ENCODE measurements at places on chromosomes 7 and 10.

- no peak for DNase-seq
Measured at GRCh38 chr10:124414076-124414475, 4.6 kb downstream of the OAT start.

DNA sequence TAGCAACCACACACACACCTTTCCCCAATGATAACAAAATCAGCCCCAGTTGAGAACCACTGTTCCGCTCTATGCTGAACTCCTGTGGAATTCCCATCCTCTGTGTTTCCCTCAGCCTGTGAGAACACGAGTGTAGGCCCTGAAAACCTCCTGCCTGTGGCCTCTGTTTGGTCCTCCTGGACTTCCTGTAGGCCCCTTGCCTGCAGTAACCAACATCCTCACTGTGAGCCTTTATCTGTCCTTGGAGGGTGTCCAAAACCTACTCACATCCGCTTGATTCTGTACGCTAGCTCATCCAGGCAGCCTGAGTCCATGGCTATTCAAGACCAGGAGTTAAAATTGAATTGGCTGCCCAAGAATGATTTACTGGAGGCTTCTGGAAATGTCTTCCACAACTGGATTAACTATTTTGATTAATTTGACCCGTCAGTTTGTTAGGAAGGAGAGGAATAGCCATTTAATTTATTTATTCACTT lies 149.8 kb downstream of the AKR1D1 start:
- no peak for DNase-seq

GRCh38 chr10:7717767-7718166 lies 14.7 kb downstream of the ITIH2 start:
- no peak for DNase-seq

GRCh38 chr10:44948642-44949041 lies 11.0 kb upstream of the RASSF4 start:
- DNase-seq, result no peak

DNA sequence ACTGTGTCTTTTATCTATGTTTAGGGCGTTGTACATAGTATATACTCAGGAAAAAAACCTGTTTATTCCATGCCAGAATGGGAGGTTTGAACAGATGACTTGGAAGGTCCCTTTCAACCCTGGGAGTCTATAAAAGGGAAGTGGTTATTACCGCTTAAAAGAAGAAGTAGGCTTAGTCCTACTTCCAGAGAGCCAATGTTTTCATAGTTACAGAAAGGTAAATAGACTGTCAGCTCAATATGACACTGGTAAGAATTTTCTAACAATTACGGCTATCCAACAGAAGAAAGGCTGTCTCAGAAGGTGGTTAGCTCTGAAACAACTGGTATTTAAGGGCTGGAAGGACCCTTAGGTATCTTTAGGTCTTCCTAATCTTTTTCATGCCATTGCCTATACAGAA lies 1.1 kb upstream of the TFAM start:
- peak; percentile 34 for DNase-seq

DNA sequence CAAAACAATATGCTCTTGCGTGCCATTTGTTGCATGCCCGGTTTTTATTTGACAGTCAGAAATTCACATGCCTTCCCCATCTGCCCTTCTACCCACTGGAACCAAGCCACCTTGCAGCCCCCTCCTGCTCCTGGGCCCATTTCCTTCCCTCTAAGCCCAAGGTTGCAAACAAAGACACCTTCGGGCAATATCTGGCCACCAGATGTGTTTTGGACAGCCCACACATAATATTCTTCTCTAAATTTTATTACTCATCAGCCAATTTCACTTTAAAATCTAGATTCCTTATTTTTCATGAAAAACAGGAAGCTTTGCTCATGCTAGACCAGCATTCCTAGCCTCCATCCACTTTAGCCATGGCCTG lies 18.2 kb upstream of the C10orf105 start:
- DNase-seq, result no peak

DNA sequence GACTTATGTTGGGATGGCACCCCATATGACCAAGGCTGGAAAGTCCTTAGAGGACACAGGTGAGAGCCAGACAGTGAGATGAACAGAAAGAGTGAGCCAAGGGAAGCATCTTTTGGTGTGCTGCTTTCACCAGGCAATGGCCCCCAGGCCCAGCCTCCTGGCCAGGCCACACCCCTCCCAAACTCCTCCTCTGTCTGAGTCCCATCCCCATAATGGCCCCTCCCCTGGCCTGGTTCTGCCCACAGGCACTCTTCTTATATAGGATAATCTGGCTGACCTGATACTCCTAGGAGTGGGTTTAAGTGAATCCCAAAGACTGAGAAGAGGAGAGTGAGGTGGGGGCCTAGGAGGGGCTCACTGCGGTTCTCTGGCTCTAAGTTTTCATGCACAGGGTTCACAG lies 252.5 kb downstream of the RPS24 start:
- no peak for DNase-seq

DNA sequence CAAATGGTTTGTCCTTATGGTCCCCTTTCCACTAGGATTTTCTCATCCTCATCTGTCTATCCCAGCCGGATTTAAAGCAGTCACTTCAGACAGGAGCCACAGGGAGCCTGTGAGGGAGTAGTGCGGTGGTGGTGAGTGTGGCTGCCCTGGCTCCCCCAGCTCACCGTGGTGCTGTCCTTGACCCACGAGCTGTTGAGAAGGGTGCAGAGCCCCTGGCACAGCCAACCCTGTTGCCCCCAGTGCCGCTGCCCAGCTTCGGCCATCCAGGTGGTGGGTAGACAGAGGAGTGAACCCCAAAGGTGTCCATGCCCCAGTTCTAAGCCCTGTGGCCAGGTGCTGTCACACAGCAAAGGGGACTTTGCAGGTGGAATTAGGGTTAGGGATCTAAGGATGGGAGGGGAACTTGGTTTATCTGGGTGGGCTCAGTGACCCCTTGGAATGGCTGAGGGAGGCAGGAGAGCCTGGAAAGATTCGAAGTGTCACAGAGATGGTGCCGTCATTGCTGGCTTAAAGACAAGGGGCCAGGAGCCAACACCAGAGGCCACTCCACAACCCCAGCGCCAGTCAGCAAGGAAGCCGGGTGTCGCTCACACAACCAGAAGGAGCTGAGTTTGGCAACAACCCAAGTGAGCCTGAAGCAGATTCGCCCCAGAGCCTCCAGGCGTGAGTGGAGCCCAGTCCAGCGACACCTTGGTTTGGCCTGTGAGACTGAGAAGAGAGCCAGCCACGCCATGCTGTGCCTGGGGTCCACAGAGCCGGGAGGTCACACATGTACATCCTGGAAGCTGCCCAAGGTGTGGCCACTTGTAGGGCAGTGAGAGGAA lies 142.4 kb downstream of the ADCY1 start:
- DNase-seq, result no peak

- DNase-seq, result no peak
Measured at GRCh38 chr7:132652507-132652906, 76.2 kb upstream of the PLXNA4 start.

GRCh38 chr7:32559480-32559879 lies 64.2 kb downstream of the AVL9 start:
- no peak for DNase-seq

DNA sequence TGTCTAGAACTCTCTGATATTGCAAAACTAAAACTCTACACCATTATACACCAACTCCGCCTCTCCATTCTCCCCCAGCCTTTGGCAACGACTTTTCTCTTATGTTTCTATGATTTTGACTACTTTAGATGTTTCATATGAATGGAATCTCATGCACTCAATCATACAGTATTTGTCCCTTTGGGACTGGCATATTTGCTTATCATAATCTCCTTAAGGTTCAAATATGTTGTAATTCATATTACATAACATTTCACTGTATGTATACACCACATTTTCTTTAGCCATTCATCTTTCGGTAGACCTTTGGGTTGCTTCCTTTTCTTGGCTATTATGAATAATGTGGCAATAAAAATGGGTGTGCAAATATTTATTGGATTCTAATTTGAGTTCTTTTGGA lies 164.4 kb downstream of the ARL4A start:
- no peak for DNase-seq
